ENCODE measurements at places on chromosomes 11 and 22. TPM values are rescaled to one million over a fixed set of nuclear protein-coding genes. Genes with fewer than 3 reads are reported as not detected.

Gene ZFP91
- 15.5 TPM for polyA plus RNA-seq

Gene HEPHL1
- polyA plus RNA-seq: 1.5 TPM

Gene NXPE4
- polyA plus RNA-seq: not detected

Gene GAL3ST1
- 0.14 TPM for polyA plus RNA-seq

Gene OSBP2
- 2.5 TPM for polyA plus RNA-seq

Gene APLNR
- polyA plus RNA-seq: 0.54 TPM

Gene C11orf16
- polyA plus RNA-seq: not detected

Gene PEX26
- 15.0 TPM for polyA plus RNA-seq

Gene MOV10L1
- 0.18 TPM for polyA plus RNA-seq

Gene SGSM1
- polyA plus RNA-seq: 0.14 TPM

Gene ST14
- 69.6 TPM for polyA plus RNA-seq

Gene FREY1
- 0.49 TPM for polyA plus RNA-seq

Gene TRIM34
- polyA plus RNA-seq: 2.5 TPM

Gene OR8H3
- polyA plus RNA-seq: not detected

All from esophagus (tissue), 2 donors.